ENCODE measurements at places on chromosomes 11 and 22.

DNA sequence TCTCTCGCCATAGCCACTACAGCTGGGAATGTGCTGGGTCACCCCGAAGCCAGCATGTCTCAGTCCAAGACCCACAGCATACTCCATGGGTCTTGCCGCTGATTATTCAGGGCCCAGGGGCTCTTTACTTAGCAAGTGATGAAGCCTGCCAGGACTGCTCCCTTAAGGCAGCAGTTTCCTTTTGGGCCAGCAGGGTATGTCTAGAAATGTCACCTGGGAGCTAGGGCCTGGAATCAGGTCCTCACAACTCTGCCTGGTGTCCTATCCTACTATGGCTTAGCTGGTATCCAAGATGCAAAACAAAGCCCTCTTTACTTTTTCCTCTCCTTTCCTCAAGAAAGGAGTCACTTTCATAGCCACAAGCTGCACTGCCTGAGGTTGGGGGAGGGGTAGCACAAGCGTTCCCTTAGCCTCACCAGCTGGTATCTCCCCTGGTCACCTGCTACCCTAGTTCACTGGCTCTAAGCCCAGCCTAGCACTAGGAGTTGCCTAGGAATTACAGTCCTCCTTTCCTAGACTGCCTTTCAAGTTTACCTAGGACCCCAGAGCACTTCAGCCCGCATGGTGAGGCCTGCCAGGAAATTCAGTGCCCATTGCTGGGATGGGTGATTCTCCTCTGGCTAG lies 22.6 kb upstream of the NCR3LG1 start:
- peak; percentile 13 for DNase-seq

DNA sequence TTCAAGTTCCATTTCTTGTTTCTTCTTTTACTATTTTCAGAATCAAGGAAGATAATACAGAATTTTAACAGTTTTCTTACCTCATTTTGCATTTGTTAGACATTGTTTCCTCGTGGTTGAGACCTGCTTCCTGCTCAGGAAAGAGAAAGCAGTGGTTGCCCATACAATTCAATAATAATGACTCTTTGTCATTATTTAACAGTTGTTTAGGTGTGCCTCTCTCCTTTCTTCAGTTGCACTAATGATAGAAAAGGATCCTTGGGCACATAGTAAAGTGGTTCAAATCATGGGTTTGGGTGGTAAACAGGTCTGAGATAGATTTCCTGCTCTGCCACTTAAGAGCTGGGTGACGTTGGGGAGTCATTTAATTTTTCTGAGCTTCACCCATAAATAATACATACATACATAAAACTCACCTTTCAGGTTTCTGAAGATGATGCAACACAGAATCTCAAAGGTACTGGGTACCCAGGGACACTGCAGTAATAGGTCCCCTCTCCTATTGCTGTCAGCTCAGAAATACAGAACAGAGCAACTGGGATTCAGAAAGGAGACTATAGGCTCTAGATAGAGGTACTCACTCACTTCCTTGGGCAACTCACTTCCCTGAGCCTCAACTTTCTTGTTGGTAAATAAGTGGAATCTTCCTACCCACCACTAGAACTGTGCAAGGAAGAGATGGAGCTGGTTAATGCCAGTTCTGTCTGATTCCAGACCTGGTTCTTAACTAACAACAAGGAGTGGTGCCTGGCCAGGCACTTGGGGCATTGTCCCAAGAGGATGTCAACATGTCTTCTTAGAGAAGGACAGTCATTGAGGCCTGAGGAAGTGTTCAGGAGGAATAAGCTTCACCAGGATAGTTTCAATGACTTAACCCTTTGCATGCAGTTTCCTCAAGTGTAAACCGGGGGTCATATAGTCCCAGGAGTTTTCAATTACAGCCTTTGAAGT lies 34.9 kb downstream of the CD44 start:
- no peak for DNase-seq

GRCh38 chr11:66835768-66836405 lies 7.4 kb upstream of the RCE1 start:
- no peak for DNase-seq

GRCh38 chr22:35525687-35526332 lies 14.8 kb upstream of the RASD2 start:
- DNase-seq = peak; percentile 65

DNA sequence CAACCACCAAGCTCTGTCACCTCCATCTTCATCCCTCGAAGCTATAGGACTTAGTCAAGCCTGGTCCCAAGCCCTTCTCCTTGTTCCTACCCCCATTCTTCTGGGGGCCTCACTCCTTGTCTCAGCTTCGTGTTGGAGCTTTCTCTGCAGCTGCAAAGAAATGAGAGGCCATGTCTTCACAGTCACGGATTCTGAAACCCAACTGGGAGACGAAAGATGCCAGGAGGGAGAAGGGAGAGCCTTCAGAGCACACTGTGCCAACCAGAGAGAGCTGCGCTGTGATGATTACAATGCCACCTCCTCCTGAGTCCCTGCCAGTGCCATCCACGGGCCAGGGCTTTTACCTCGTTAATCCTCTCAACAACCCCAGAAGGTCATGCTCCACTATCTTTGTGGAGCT lies 469.3 kb downstream of the TBC1D22A start:
- DNase-seq = no peak

GRCh38 chr11:46002189-46002588 lies 79.7 kb downstream of the LARGE2 start:
- DNase-seq = no peak

- DNase-seq = no peak
Observed at GRCh38 chr11:128559496-128560103, 27.8 kb downstream of the ETS1 start.

DNA sequence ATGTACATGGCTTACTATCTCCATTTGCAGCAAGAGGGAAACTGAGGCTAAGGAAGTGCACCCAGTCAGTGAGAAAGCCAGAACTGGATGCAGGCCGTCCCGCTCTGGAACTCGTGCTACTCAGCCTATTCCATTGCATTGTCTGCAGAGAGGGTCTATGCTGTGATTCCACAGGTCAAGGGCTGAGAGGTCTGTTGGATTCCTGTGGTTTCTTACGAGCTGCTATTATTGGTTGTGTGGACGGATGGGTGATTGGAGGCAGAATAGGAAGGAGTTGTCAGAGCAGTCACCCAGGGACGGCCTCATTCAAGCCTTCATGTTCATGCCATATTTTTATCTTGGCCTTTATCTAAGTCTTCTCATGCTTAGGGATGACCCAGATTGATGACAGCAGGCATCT lies 33.4 kb downstream of the SCGB1A1 start:
- no peak for DNase-seq

- DNase-seq = no peak
Observed at GRCh38 chr11:8586184-8586583, 7.8 kb downstream of the STK33 start.

GRCh38 chr11:44029507-44029845 lies 18.3 kb upstream of the ACCSL start:
- DNase-seq = no peak

- DNase-seq = peak; percentile 4
Observed at GRCh38 chr11:19980957-19981669, 179.2 kb downstream of the DBX1 start.

- no peak for DNase-seq
Observed at GRCh38 chr22:19810381-19811201, 44.1 kb downstream of the GNB1L start.

DNA sequence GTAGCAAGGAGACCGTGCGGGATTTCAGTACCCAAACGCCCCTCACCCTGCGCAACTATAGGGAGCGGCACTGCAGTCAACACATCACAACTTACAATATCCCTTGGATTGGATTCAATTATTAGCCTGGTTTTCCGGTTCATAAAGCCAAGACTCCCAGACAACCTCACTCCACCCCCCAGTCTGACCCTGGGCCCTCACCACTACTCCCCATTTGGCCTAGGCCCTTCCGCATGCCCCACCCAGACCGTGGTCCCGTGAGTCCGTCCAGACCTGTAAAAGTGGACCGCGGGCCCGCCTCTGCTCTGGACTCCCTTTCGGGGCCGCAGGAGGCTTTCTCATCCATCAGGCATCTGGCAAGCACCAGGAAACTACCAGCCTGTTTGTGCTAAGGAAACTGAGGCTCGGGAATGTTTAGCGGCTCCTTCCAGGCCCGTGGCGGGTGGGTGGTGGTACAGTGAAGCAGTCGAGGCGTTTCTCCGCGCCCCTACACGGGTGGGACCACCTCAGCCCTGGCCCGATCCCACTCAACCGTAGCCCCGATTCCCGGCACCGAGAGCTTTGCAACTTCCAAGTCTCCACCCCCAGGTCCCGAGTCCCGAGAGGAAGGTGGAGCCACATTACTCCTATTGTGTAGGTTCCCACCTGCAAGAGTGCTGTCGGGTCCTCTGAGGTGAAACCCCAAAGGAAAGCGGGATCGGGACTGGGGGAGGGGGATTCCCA lies 679 bp upstream of the DPP3 start:
- peak; percentile 68 for DNase-seq

DNA sequence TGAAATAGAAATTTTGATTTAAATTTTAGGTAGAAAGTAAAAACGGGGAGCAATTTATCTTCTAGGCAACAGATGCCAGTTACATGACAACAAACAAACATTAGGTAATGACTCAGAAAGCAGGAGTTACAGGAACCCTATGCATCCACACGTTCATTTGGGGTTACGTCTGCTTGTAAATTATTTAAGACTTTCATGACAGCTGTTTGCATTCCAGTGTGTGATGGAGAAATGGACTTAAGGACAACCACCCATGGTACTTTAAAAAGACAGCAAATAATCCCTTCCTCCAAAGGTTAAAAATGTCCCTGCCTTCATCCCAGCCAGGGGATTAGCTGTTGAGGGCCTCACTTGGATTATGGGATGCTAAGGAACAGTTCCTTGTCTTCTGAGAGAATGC lies 11.8 kb downstream of the E2F8 start:
- no peak for DNase-seq

GRCh38 chr22:41447435-41448188 lies 1.0 kb upstream of the TOB2 start:
- DNase-seq = peak; percentile 45

DNA sequence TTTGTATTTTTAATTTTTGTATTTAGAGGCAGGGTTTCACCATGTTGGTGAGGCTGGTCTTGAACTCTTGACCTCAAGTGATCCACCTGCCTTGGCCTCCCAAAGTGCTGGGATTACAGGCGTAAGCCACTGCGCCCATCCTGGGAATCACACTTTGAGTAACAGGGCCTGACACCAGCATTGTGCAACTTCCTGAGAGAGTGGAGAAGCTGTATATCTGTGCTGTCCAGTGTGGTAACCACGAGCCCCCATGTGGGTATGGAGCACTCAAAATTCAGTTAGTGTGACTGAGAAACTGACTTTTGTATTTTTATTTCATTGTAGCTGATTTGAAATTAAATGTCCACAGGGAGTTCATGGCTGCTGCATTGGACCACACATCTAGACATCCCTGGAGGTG lies 36.2 kb downstream of the MPPED1 start:
- DNase-seq = no peak

GRCh38 chr11:38672445-38672844 lies 2074.4 kb upstream of the RAG2 start:
- DNase-seq = no peak

DNA sequence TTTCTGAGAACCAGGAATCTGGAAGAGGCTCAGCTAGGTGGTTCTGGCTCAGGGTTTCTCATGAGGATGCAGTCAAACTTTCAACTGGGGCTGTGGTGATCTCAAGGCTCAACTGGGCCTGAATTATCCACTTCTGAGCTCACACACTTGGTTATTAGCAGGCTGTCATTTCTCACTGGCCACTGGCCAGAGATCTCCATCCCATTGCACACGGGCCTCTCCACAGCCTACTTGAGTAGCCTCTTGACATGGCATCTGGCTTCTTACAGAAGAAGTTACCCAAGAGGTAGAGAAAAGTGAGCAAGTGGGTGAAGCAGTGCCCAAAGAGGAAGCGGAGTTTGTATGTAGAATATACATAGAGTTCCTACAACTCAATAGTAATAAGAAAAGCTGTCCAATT lies 16.0 kb downstream of the CALCA start:
- no peak for DNase-seq

DNA sequence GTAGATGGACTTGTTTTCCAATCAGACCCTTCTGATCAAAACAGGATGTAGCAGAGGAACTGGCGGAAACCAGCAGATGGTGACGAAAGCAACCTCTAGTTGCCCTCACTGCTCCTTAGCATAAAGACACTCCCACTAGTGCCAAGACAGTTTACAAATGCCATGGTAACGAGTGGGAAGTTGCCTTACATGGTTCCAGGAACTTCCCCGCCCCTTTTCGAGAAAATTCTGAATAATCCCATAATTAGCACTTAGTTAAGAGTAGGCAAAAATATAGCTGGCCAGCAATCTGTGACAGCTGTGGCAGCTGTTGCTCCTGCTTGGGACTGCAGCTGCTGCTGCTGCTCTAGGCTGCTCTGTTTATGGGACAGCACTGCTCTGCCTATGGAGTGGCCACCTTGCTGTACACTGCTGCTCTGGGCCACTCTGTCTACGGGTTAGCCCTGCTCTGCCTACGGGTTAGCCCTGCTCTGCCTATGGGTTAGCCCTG lies 33.4 kb upstream of the SORL1 start:
- DNase-seq = peak; percentile 17

- no peak for DNase-seq
Observed at GRCh38 chr11:10561947-10562346, 6.5 kb downstream of the LYVE1 start.

- DNase-seq = peak; percentile 15
Observed at GRCh38 chr11:12167061-12168000, 56.9 kb downstream of the MICAL2 start.

DNA sequence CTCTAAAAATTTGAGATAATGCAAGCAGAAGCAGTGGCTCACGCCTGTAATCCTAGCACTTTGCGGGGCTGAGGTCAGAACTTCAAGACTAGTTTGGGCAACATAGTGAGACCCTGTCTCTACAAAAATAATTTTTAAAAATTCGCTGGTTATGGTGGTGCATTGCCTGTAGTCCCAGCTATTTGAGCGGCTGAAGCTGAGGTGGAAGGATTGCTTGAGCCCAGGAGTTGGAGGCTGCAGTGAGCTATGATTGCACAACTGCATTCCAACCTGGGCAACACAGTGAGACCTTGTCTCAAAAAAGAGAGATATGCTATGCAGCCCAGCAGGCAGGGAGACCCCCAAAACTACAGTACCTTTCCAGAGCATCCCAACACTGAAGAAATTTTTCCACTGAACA lies 2.3 kb downstream of the CTSC start:
- no peak for DNase-seq

DNA sequence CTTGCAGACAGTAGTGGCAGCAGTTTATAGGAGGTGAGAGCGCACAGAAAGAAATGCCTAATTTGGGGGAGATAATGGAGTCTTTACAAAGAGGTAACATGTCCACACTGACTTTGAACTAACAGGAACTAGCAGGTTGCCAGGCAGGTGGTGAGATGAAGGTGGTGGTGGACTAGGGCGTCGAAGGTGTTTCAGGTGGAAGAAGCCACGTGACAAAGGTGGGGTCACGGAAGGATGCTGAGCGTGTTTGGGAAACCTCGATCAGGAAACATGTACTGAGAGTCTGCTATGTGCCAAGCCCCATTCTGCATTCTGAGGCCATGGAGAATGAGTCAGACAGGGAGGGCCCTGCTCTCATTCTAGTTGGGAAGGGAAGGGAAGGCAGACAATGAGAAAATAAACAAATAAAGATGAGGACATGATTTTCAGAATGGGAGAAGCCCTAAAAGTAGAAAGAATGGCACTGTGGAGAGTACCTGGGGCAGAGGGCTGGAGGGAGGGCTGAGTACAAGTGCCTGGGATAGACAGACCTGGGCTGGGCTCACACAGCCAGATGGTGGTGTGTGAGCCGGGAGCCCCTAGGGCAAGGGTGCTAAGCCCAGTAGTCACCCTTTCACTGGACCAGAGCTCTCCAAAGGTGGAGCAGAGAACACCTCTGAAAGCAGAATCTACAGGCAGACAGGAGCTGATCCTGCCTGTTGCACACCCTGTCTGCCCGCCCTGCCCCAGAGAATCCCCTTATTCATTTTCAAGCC lies 16.2 kb upstream of the NNMT start:
- no peak for DNase-seq
